ENCODE measurements at places on chromosomes 5 and 9.

DNA sequence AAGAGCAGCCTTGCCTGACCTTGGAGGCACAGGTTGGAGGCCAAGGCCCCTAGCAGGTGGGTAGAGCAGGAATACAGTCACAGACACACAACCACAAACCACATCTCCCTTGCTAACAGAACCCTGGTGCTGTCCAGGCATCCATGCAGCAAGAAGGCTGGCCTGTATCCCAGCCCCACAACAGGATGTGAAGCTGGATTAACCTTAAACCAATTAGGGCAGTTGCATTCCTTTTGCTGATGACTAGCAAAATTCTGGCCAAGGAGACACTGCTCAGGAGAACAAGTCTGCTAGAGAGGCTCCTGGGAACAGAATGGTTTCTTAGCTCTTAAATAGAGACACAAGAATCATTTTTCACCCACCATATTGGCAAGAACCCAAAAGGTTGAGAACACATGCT, 97.8 kb downstream of the C5orf15 start:
- no peak for DNase-seq

DNA sequence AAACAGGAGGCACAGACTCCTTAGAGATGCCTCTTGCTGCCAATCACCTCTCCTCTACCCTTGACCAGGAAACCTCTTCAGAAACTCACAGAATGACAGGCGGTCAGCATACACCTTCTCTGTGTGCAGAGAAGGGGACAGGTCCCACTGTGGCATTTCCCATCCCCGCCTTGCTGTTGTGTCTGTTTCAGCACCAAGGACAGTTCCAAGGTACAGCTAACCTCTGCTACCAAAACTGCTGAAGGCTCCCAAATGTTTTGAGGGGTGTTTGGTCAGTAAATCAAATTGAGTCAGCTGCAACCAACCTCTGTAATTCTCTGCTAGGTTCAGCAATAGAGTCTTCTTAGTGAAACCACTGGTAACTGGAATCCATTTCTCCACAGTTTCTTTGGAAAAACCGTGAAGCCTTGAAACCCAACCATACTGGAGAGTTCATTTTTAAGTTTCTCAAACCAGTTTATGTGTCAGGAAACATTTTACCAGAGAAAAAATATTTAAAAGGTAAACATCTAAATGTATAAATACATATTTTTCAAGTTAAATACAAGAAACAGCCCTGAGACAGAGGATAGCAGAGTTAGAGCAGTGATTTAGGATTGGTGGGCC, 122.0 kb downstream of the DRD1 start:
- DNase-seq, result no peak

DNA sequence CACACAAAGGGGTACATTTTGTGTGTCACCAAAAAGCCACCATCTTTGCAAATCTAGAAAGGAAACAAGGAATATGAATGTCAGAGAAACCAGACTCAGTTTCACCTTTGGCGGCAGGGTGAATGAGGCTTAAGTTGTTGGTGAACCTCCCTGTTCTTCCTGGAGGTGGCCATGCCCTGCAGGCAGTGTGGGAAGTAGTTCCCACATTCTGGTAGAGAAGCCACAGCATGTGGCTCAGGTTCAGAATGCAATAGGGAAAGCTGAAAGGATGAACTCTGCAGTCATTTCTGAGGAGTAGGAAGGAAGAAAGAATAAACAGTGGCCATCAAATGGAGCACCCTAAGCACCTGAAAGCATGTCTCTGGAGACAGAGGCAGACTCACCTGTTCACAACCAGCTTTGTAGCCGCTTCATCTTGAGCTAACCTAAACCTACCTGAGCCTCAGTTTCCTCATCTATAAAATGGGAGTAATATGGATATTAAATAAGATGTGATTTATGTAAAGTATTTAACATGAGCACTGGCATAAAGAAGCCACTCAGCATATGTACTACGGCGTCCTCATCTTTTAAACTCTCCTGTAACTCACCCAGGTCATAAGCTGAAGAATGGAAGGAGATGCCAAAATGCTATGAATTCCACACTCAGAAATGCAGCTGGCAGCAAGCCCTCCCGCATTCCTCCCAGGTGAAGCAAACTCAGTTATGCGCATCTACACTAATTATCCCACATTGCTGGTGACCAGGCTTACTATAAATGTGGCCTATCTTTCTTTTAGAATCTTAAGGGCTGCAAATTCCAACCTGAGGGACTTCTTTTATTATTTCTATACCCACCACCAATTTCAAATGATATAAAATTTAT, 86.0 kb downstream of the ZNF608 start:
- no peak for DNase-seq

DNA sequence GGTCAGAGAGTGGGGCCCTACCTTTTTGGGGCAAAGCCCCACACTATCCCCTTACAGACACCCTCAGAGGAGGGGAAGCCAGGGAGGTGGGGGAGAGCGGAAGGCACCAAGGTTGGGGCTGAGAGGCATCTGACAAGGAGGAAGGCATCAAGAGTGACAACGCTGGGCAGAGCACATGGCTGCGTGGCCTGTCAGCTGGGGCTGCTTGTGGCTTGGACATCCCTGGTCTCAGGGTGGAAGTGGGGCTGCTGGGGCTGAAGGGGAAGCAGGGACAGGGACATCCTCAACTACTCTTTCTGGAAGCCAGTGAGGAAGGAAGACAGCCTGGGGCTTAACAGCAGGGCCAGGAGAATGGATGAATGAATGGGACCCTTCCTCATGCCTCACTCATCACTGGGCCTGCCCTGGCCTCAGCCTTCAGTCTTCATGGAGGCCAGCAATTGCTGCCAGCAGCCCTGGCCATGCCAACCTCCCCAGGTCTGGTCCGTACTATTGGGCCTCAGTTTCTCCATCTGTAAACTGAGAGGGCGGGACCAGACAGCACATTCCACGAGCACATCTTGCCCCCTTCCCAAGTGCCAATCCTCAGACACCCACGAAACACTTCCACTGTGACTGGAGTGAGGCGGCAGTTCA, 993 bp upstream of the RALGDS start:
- DNase-seq, result no peak

GRCh38 chr5:180043377-180043776, 28.2 kb downstream of the RNF130 start:
- DNase-seq, result no peak

DNA sequence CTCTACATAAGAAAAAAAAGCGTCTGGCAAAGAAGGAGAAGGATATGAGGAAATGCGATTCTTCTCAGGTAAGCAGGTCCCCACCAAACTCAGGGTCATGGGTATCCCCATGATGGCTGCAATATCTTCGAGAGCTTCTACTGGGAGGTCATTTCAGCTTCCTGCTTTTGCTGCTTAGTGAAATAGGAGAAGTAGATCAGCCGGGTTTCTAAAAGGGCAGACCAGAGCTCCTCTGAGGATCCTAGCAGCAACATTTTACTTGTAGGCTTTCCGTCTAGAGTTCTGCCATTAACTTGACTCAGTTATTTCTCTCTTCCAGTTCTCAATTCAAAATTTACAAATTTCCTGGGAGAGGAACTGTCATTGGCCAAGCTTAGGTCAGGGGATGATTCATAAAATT, 134.7 kb downstream of the DPYSL3 start:
- no peak for DNase-seq

DNA sequence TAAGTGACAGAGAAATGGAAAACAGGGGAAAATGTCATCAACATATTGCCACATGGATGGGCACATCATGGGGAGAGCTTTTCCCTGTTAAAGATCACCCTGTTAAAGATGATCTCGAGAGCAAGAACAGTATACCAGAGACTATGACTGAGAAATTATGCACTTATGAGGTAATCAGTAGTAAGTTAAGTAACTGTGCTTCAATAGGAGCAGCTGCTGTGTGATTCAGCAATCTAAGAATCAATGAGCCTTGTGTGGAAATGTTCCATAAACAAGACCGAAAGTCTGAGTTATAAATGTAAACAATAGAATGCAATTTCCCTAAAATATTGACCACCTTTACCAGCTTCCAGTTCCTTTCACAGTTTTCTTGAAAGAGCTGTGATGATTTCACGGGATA, 582.3 kb downstream of the CAAP1 start:
- no peak for DNase-seq

DNA sequence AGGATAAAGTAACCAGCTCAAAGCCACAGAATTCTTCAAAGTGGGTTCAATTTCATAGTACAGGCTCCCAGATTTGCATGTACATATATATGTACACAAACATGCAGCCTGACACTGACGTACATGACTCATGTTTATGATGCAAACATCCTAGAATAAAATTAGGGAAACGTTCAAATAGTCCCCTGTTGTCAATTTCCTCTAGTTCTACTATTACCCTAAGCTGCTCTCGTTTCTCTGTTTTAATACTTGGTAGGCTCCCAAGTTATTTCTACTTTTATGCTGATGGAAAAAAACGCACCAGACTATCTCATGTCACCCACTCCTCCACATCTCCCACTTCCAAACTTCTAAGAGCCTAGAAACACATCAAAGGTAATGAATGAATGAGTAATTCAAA, 229.7 kb downstream of the EPB41L4A start:
- no peak for DNase-seq

DNA sequence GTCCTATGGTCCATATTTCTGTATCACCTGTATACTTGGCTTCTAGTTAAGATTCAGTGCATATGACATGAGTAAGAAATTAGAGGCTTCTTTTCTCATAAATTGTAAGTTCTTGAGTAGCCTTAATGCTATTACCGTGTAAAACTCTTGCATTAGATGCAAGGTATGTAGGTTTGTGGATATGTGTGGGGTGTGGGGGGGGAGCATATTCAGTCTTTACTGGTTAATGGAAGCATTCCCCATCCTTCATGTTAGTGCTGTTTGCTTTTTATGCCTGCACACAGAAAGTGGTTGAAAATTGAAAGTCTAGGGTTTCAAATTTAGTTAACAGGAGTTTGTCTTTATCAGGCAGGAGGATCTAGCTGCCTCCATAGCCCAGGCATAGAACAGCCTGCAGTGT, 16.1 kb downstream of the RAI14 start:
- no peak for DNase-seq

DNA sequence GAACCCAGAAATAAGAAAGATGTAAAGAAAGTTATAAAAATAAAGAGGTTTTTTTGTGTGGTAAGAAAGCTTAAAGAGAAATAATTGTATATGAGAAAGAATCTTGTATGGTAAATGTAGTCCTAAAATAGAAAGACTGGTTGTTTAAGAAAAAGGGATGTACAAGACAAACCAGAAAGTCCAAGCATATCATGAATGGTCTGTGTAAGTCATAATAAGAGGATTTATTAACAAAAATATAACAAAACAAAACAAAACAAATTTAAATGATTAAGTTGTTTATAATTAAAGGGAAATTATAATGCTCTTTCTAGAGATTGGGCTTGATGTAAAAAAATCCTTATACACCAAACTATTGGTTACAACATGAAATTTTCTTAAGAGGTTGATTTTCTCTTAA, 590.4 kb upstream of the PTGER4 start:
- no peak for DNase-seq

- DNase-seq, result no peak
These were observed 78.7 kb downstream of the ELAVL2 start for GRCh38 chr9:23747088-23748075.

- DNase-seq, result no peak
These were observed 29.5 kb downstream of the TGFBI start for GRCh38 chr5:136058039-136058971.

- no peak for DNase-seq
These were observed 40.0 kb downstream of the NXNL2 start for GRCh38 chr9:88574953-88575352.

DNA sequence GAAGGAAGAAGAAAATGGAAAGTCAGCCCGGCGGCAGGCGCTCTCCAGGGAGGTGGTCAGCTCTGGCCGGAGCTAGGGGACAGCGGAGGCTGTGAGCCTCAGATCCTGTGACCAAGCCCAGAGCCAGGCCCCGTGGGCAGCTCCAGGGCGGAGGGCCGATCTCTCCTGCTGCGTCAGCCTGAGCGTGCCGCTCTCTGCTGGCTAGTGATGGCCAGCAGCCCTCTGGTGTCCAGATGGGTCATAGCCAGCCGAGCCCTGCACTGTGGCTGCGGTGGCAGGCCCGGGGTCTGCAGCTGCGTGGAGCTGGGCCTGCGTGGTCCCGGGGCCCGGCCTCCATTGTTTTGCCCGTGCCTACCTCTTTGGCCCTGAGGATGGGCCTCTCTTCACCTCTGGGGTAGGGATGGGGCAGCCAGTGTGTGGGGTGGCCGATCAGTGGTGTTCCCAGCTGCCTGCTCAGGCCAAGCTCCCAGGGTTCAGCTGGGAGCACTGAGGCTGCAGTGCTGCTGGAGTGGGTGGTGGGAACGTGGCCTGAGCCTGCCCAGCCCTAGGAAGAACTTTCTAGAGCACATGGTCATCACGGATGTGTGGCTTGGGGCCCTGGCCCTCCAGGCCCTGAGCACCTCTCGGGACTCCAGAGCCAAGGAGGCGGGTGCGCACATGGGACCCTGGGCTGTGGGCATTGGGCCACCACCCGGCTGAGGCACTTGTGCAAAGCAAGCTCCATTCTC, 17.1 kb upstream of the NRARP start:
- DNase-seq, result peak; percentile 22

- no peak for DNase-seq
These were observed 4.6 kb downstream of the ISOC1 start for GRCh38 chr5:129099184-129099569.

DNA sequence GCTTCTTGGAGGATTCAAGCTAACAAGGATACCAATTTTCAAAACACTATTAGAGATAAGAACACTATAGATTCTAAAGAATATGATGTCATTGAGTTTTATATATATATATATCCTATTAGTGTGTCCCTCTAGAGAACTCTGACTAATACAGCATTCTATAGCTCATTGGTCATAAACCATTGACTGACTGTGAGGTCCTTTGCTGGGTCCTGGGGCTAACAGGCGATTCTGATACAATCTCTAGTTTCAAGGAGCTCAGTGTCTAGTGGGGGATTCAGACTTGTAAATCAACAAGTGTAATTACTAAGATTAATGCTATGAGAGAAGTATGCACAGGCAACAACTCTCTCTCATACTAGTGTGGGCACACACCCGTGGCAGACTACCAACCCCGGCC, 234.5 kb downstream of the DENND1A start:
- no peak for DNase-seq

- DNase-seq, result no peak
These were observed 266.7 kb downstream of the NSG2 start for GRCh38 chr5:174312270-174312617.

DNA sequence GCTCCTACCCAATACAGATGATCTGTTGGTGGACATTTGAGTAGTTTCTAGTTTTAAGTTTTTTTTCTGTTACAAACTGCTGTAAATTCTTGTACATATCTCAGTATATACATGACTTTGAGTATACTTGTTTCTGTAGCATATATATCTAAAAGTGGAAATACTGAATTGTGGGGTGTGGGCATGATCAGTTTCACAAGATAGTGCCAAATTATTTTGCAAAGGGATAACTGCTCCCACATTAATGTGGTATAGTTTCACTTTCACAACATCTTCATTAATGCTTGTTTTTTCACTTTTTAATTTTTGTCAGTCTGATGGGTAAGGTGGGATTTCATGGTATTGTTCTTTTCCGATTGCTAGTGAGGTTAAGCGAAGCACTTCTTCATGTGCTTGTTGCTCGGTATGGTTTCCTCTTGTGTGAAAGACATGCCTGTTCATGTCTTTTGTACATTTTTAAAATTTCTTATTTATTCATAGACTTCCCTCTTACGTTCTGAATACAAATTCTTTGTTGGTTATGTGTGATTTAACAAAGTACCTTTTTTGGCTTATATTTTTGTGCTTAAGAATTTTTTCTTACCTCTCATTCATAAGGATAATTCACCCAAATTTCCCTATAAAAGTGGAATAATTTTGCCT, 103.5 kb downstream of the CDC42SE2 start:
- no peak for DNase-seq
